ENCODE measurements at places on chromosomes 3 and 15.
A peak's percentile ranks its signal among the peaks of the same experiment; 100 is the strongest.

GRCh38 chr3:87390353-87390752 is 114.0 kb upstream of the POU1F1 start:
- DNase-seq = peak; percentile 10

- no peak for DNase-seq
These were observed 356.5 kb upstream of the SLCO3A1 start for GRCh38 chr15:91496754-91497691.

- DNase-seq = no peak
These were observed 167.2 kb downstream of the MAGI1 start for GRCh38 chr3:65871305-65872141.

GRCh38 chr3:171986176-171986575 is 53.2 kb upstream of the FNDC3B start:
- DNase-seq = no peak

DNA sequence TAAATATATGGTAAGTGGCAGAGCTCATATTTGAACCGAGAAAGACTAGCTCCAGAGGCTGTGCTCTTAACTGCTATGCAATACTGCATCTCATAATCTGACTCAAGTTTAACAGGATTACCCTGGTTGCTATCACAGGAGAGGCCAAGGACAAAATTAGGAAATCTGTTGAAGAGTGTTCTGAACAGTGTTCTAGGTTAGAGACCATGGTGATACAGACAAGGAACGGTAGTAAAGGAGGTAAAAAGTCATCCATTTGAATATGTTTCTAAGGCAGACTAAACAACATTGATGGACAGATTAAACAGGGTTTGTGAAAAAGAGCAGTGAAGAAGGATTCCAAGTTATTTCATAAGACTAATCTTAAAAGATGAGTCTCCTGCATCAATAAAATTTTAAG is 22.1 kb downstream of the PLOD2 start:
- no peak for DNase-seq

- no peak for DNase-seq
These were observed 681.6 kb upstream of the SEMA6D start for GRCh38 chr15:47035475-47036406.

GRCh38 chr3:183287301-183287971 is 34.4 kb downstream of the B3GNT5 start:
- DNase-seq = no peak

GRCh38 chr15:49507261-49507660 is 84.2 kb downstream of the FGF7 start:
- no peak for DNase-seq

- no peak for DNase-seq
These were observed 80.3 kb downstream of the TM4SF4 start for GRCh38 chr3:149554826-149555225.

- DNase-seq = peak; percentile 31
These were observed 387.4 kb upstream of the C2CD4B start for GRCh38 chr15:62552444-62552843.

- DNase-seq = no peak
These were observed 45.2 kb downstream of the SPRED1 start for GRCh38 chr15:38297623-38298388.

- no peak for DNase-seq
These were observed 363.5 kb upstream of the NECTIN3 start for GRCh38 chr3:110708156-110708555.

- DNase-seq = no peak
These were observed 409.4 kb upstream of the FRG2C start for GRCh38 chr3:75254685-75255084.

DNA sequence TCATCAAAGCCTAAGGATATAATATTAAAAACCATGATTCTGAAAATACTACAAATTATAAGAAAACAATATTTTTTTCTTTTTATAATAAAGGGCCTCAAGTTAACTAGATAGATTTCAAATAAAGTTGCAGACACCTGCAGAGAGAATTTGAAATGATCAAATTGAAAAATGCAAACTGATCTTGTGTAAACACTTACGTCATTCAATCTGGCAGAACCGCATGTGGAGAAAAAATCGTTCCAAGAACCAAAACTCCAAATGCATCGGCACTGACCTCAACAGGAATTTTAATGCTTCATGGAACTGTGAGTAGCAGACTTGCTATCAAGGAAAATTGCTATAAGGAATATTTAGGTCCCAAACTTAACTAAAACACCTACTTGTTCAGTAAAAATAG is 17.2 kb downstream of the CPA3 start:
- DNase-seq = no peak

GRCh38 chr15:46270481-46271147 is 635.8 kb downstream of the SQOR start:
- no peak for DNase-seq

GRCh38 chr3:111506435-111506834 is 35.6 kb upstream of the CD96 start:
- DNase-seq = no peak

DNA sequence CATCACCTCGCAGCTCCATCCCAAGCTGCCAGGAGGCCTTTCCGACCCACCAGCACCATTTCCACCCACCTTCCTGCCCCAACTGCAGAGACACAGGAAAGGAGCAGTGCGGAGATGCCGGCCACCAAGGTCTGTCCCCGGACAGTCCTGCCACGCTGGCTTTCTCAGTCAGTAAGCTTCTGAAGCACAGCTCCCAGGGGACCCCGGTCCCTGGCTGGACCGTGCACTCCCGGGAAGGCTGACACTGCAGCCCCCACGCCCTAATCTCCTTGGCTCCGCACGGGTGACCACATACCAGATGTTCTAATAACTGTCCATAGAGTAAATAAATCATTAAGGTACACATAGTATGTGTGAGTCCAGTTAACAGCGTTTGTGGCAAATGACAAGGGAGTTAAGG is 73.5 kb downstream of the VGLL4 start:
- DNase-seq = no peak

GRCh38 chr3:146161663-146162002 is 649 bp upstream of the PLOD2 start:
- no peak for DNase-seq

All from foreskin melanocyte (primary cell).